Fibroblast of mammary gland (primary cell): ENCODE measurements at places on chromosomes 5 and 9.

DNA sequence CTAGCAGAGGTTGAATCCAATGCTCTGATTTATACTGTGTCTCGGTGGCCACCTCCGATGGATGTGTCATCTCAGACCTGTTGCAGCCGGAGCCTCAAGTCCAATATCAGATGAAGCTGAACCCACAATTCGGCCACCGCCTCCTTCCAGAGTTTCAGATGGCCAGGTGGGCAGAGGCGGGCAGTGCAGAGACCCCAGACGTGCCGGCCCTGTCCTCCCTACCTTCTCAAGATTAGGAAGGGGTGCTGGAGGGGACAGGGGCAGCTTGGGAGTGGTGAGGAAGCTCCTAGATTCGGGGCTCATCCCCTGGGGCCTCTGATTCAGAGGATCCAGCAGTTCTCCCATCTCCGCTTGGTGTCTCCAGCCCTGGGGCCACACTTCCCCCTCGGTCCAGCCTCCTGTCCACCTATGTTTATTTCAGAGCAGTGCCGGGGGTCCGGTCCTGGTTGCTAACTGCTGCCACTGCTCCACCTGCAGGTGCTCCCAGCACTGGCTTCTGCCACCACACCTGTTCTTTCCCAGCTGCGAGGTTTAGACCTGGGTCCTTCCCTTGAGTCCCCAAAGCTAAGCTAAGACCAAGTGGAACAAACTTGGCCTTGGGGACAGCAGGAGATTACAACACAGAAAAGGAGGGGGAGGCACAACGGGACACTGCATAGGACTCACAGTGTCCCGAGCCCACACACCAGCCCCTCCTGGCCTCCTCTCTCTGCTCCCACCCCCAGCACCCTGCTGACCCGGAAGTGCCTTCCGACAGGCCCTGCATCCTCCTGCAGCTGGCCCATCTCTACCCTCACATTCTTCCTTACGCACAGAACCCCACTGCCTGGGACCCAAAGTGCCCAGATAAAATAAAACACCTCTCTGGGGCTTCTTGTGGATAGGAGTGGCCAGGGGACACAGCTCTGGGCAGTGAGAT is 81.6 kb downstream of the NTNG2 start:
- DNase-seq = no peak

DNA sequence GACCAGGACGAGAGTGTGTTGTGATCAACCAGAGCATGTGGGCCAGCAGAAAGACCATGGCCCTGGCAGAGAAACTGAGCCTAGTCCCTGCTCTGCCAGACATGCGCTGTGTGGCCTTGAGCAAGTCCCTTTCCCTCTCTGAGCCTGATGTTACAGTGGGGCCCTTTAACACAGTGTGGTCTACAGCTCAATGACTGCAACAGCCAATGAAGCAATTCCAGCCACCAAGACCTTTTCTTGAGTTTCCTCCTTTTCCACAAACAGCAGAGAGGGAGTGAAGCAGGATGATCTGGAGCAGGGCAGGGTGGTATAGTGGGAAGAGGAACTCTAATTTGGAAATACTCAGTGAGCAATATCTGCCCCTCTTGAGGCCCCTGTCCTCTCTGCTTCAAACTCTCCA is 25.8 kb upstream of the ARSI start:
- DNase-seq = no peak

DNA sequence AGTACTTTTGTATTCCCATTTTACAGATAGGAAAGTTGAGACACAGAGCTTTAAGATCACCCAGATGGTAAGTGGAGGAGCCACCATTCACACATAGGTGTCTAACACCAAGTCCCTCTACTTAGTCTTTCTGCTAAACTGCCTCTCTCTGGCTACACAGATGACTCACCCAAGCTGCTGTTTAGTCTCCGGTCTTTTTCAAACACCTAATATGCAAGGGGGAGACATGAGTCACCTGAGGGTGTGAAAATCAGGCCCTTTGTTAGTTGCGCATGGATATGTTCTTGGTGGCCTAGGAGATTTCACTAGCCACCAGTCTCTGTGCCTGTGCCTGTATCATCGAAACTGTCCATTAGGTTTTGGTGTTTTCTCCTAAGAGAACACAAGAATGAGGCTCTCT is 117.8 kb downstream of the MAST4 start:
- DNase-seq = peak; percentile 30

- DNase-seq = no peak
These were observed 586.5 kb downstream of the CETN3 start for GRCh38 chr5:89823046-89823445.

DNA sequence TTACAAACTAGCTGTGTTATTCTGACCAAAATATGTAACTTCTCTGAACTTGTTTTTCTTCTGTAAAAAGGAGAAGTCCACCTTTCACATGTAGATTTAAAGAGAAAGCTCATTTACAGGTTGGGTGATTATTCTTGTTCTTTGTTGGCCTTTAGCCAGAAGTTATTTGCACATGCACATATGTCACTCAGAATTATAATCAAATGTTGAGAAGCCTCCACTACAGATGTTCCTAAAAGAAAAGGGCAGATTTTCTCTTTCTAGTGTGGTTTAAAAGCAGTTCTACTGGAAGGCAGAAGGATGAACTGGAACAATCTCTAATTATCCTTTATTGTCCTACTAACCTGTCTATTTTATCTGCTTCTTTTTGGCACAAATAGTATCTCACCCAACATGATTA is 209.8 kb upstream of the ELAVL2 start:
- no peak for DNase-seq

- peak; percentile 37 for DNase-seq
These were observed 463.1 kb downstream of the NR2F1-AS1 start for GRCh38 chr5:93117751-93118531.

DNA sequence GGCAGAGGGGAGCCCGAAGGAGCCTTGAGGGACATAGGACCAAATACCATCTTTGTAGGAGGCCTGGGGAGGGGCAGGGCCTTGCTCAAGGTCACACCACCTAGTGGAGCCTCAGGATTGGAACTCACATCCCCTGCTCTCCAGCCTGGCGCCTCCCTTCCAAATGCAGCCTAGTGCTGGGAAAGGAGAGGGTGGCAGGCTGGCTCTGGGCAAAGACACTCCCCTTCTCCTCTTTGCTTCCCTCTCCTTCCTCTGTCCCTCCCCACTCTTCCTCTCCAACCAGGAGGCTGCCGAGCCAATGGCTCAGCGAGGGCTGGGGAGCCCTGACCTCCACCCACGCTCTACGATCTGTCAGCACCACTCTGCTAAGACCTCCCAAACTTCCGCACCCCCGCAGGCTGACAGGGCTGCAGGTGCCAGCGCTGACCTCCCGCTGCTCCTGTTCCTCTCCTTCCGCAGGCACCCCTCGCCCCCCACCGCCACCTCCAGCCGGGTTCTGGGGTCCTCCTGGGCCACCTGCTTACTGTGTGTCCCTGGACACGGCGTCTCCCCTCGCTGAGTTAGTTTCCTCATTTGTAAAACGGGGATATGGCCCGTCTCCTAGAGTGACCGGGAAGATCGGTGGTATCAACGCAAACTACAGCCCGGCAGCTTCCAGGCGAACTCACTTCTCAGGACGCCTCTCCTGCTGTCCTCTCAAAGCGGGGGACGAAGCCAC is 52.9 kb downstream of the C9orf50 start:
- peak; percentile 87 for DNase-seq
